Stimulated activated CD4-positive, alpha-beta T cell treated with anti-CD3 and anti-CD28 coated beads, Interleukin-1b, Interleukin-23, amount 100 ng/mL, for 4 hours (primary cell): ENCODE measurements at places on chromosomes 7 and 10.

DNA sequence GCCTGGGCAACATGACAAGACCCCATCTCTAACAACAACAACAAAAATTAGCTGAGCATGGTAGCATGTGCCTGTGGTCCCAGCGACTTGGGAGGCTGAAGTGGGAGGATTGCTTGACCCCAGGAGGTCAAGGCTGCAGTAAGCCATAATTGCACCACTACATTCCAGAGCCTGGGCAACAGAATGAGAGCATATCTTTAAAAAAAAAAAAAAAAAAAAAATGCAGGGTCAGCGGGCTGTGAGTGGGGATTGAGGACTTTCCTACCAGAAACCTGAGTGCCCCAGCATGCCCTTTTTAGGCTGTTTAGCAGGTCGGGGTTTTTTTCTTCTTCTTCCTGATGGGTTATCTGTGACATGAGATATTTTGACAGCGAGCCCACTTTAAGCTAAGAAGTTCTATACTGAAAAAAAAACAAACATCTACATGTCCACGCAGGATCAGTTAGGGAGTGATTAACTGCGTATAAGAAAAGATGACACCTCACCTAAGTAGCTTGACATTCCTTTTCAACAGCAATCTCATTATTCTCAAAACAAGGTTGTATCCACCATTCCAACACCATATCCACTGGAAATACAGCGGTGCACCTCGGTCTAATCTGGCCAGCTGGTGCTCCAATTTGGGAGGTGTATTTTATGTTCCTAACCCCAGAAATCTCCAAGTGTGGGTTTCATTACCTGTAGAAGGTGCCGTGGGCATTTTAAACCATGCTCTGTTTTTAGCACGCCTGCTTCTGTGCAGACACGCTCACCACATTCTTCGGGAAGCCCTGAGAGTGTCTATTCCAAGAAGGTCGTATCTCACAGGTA lies 13.8 kb upstream of the RFC2 start:
- no peak for DNase-seq

- DNase-seq, result no peak
Measured at GRCh38 chr10:1293636-1294435, 237.7 kb downstream of the WDR37 start.

GRCh38 chr10:69628891-69629290 lies 1.2 kb upstream of the FAM241B start:
- DNase-seq, result no peak

- DNase-seq, result no peak
Measured at GRCh38 chr7:41885748-41886147, 182.9 kb upstream of the INHBA start.

GRCh38 chr7:7768977-7769709 lies 50.7 kb upstream of the RPA3 start:
- DNase-seq, result no peak

DNA sequence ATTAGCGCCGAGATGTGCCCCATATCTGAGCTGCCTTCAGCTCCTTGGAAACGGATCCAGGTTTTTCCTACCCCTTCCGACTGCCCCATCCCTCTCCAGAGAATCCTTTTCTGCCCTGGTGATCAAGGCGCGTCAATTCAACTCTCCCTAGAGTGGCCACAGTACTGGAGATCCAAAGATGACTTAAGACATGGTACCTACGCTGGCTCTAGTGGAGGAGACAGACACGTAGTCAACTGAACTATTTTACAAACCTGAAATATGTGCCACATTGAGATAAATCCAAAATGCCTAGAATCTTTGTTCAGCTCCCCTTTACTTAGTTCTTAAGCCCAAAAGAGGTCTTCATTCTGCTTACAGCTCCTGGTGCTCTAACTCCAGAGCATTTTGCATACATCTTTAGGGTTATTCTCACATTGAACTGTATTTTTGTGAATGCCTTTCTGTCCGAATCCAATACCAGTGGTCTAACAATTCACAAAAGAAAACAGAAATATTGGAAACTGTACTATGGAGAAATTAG lies 444 bp upstream of the TNPO3 start:
- no peak for DNase-seq

- no peak for DNase-seq
Measured at GRCh38 chr10:116833986-116834985, 15.0 kb upstream of the ENO4 start.

DNA sequence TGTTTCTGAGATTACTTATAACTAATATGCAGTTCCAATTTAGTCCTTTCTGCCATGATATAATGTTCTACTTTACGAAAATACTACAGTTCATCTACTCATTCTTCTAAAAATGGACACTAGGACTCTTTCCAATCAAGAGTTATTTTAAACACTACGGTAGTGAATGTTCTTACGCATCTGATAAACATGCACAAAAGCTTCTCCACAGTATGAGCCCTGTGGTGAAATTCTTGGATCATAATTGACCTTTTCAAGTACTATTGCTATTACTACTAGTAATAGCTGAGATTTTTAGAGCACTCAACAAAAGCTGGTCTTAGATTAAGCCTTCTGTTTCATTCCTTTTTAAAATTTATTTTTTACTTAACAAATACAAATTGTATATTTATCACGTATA lies 106.4 kb downstream of the CH25H start:
- no peak for DNase-seq

DNA sequence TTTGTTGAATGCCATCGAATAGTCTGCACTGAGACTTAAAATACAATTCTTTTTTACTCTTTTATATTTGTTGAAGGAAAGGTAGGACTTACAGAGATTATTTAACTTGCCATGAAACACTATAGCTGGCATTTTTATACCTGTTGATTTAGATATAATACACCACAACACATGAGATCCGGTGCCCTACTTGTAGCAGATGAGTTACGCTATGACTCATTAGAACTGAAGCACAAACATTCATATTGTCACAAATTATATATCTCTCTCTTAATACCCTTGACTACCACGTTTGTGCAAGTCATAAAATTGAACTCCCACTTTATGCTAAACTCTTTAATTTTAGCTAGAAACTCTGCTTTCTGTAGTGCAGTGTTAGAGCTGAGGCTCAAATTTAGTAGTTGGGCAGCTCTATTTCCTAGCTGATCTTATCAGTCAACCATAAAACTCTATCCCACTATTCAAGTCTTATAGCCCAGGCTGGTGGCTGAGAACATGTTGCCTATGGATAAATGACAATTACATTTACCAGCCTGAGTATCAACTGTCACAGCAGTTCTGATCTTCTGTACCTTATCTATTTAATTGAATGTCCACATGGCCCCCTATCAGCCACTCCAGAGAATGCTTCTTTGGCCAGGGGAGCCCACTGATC lies 137.4 kb upstream of the SEMA3D start:
- DNase-seq, result no peak

- no peak for DNase-seq
Measured at GRCh38 chr7:156731651-156732050, 91.1 kb downstream of the RNF32 start.

- DNase-seq, result no peak
Measured at GRCh38 chr7:109259151-109259550, 689.5 kb downstream of the DNAJB9 start.

GRCh38 chr7:42221304-42221703 lies 15.7 kb downstream of the GLI3 start:
- DNase-seq, result no peak

- DNase-seq, result no peak
Measured at GRCh38 chr7:51251290-51251689, 65.3 kb downstream of the COBL start.

- no peak for DNase-seq
Measured at GRCh38 chr10:117271427-117271826, 30.5 kb downstream of the SLC18A2 start.

GRCh38 chr10:23099816-23100215 lies 4.4 kb downstream of the MSRB2 start:
- no peak for DNase-seq

GRCh38 chr10:102280397-102281101 lies 35.2 kb downstream of the GBF1 start:
- no peak for DNase-seq

GRCh38 chr7:110386913-110387312 lies 704.0 kb upstream of the LRRN3 start:
- DNase-seq, result no peak
